Activated CD8-positive, alpha-beta memory T cell treated with anti-CD3 and anti-CD28 coated beads for 48 hours (primary cell): ENCODE measurements at places on chromosomes 6 and 20.
A peak's percentile ranks its signal among the peaks of the same experiment; 100 is the strongest.

- no peak for DNase-seq
Measured at GRCh38 chr6:48933136-48933535, 529.9 kb downstream of the MMUT start.

DNA sequence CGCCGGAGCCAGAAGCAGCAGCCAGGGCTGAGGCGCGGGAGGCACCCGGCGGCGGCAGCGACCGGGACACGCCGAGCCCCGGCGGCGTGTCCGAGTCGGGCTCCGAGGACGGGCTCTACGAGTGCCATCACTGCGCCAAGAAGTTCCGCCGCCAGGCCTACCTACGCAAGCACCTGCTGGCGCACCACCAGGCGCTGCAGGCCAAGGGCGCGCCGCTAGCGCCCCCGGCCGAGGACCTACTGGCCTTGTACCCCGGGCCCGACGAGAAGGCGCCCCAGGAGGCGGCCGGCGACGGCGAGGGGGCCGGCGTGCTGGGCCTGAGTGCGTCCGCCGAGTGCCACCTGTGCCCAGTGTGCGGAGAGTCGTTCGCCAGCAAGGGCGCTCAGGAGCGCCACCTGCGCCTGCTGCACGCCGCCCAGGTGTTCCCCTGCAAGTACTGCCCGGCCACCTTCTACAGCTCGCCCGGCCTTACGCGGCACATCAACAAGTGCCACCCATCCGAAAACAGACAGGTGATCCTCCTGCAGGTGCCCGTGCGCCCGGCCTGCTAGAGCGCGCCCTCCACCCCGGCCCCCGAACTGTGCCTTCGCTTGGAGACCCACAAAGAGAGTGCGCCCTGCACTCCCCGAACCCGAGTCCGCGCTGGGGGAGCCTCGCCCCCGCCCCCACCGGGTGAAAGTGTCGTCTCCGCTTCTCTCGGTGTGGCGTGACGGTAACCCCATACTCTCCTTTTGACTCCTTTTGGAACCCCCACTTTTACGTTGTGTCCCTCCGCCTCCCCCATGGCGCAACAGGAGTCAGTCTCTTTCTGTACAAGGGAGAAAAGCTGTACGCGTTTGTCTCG lies 1.6 kb downstream of the INSM1 start:
- no peak for DNase-seq

DNA sequence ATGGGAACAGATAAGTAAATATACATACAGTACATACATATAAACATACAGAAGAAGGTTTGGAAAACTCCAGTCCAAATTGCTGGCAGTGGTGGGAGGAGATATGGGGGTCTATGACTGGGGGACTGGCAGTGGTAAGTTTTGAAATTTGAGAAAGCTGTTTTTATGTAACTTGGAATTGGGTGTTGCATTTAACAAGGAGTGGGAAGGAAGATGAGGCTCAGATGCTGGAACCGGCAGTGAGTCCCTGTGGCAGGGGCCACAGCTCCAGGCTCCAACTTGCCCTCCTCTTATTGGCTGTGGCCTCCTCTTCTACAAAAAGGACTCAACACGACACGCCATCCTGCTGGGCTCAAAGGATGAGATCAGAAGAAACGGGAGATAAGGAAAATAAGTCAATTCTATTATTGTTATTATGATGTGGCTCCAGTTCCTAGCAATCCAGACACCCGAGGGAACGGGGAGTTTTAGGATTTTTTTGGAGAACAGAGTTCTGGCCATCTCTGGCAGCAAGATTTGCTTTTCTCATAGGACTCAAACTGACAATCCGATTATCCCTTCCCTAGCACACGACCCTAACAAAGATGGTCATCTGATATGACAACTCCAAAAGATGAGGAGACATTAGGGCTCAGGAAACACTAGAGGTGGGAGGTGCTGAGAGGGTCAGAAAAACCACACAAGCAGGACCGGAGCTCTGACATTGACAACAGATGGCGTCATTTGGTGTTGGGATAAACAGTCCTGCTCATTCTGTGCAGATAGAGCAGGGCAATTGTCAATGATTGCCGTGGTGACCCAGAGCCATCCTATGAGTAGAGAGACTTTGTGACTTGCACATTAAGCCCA lies 6.0 kb upstream of the TGM2 start:
- DNase-seq = no peak

DNA sequence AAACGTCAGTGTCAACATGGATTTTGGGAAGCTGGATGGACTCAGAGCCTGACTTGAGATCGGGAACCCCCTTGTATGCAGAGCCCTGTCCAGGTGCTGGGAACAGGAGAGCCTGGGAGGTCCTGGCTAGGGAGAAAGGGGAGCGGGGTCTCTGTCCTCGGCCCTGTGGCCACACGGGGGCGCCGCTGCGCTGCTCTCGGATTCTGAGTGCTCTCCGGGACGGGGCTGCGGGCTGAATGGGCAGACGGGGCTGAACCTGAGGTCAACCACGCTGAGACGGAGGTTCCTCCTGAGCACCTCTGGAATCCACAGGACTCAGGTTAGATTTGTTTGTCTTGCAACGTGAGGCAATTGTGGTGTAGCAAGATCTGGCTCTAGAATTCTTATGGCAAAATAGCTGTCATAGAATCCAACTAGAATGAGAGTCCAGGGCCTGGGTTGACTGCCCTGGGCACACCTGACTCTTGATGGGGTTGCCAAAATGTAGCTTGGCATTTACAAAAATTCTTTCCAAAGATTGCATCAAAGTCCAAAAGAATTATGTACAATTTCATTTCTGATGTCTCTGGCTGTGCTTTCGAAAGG lies 20.6 kb upstream of the HLA-F start:
- DNase-seq = peak; percentile 83

DNA sequence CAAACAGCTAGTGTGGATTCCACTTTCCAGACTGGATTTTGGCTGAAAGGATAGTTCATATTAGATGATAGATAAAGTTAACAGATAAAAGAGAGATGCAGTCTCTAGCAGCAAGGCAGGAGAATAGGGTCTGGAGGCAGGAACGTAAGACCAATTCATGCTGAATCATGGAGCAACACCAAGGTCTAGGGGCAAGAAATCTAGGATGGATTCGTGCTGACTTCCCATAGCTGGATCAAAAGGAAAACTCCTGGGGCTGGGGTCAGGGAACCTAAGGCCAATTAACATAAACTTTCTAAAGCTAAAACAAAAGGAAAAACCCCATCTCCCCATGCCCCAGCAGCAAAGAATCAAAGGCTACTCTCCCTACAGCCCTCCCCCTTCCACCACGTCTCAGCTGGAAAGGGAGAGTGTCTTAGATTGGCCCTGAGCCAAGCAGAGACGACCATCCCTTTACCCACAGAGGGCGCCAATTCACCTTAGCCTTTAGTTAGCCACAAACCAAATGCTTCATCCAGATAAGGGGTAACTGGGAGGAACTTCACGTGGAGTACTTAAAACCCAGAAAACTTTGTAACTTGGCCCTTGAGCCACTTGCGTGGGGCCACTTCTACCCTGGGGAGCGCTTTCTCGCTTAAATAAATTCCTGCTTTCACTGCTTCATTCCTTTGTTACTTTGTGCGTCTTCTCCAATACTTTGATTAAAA lies 7.6 kb downstream of the TREM1 start:
- peak; percentile 38 for DNase-seq

DNA sequence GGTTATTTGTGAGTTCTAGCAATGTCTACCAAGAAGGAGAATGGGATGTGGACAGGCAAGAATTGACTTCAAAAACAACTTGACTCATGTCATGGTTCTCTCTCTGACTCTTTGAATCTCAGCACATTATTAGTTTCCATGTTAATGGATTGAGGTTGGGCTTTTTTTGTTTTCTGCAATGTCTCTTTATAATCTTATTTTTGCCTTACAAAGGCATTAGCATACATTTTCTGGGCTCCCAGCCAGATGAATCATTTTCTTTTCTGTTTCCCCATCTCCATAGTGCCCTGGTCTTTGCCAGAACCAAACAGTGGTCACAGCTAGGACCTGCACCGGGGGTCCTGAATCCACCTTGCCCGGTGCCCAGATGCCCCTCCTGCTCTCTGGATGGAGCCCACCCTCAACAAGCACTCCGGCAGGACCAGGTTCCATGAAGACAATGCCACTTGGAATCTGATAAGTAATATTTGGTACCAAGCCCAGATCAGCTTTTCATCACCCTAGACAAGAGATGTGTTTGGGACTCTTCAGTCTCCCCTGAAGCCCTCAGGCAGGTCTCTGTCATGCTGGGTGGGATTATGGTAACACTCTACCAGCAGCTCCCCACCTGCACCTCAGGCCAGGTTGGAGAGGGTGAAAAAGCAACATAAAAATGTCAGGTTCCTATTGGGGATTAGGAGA lies 266.7 kb upstream of the SULF2 start:
- DNase-seq = no peak

GRCh38 chr6:131510094-131510493 lies 62.9 kb upstream of the ARG1 start:
- no peak for DNase-seq

- DNase-seq = no peak
Measured at GRCh38 chr6:68159433-68159832, 475.6 kb upstream of the ADGRB3 start.

GRCh38 chr20:23092861-23093495 lies 6.9 kb upstream of the CD93 start:
- DNase-seq = no peak

DNA sequence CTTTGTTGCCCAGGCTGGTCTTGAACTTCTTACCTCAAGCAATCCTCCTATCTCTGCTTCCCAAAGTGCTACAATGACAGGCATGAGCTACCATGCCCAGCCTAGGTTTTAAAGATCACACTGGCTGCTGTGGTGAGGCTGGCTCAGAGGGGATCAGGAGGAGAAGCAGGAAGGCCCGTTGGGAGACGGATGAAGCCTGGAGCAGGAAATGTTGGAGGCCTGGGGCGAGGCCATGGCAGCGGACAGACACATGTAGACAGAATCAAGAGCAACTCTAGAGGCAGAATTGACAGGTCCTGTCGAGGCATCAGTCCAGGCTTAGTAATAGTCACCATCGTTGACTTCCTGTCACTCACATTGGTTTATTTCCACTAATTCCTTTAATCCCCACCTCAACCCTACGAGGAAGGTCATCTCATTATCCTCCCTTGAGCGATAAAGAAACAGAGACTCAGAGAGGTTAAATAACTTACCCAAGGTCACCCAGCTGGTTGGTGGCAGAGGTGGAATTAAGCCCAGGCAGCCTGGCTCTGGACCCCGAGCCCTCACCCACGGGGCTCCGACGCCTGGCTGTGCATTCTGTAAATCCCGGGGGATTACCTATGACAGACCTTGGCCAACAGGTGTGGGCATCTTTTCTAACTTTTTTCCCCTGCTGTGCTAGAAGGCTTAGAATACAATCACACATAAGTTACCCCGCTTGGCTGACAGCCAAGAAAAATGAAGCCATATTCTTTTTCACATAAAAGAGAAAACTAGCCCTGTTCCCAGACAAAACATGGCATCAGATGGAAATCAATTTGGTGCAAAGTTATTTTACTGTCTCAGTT lies 113.4 kb downstream of the EYA2 start:
- no peak for DNase-seq

- no peak for DNase-seq
Measured at GRCh38 chr20:20492521-20493332, 124.8 kb downstream of the INSM1 start.

DNA sequence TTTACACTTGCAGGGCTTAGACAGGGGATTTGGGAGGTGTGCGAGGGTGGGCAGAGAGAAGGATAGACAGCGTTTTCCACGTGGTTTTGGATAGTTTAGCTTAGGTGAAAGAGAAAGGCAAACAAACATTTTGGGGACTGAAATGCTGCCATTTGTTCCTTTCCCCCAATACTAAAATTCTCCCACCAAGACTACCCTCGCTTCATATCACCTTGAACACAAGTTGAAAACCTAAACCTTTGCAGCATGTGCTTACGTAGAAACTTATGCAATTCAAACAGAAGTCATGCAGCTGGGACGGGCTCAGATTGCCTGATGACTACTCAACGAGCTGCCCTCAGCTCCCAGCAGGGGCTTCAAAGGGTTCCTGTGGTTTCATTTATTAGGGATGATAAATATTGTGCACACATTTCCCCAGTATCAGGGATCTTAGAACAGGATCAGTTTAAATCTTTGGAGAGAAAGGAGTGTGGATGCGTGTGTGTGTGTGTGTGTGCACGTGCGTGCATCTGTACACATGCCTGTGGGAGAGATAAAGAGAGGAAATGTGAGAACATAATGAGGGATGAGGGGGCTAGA lies 77.3 kb downstream of the SLC22A23 start:
- no peak for DNase-seq

GRCh38 chr6:3159805-3160781 lies 2.7 kb upstream of the TUBB2A start:
- no peak for DNase-seq

DNA sequence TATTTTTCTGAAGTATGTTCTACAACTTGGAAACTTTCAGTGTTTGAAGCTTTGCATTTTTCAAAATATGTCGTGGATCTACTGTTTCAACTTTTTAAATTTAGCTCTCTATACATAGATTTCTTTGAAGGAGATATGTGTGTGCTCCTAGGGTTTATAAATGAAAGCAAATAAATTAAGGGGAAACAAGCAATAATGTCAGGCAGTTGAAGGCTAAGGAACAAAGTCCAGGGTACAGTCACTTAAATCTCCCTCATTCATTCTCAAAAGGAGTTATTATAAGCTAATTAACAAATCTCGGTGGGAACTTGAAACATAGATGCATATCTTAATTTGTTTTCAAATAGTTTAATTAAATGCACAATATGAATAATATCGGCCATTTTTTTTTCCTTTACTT lies 79.4 kb downstream of the SAMD5 start:
- no peak for DNase-seq

- DNase-seq = no peak
Measured at GRCh38 chr20:4243071-4243470, 227.7 kb upstream of the RNF24 start.

DNA sequence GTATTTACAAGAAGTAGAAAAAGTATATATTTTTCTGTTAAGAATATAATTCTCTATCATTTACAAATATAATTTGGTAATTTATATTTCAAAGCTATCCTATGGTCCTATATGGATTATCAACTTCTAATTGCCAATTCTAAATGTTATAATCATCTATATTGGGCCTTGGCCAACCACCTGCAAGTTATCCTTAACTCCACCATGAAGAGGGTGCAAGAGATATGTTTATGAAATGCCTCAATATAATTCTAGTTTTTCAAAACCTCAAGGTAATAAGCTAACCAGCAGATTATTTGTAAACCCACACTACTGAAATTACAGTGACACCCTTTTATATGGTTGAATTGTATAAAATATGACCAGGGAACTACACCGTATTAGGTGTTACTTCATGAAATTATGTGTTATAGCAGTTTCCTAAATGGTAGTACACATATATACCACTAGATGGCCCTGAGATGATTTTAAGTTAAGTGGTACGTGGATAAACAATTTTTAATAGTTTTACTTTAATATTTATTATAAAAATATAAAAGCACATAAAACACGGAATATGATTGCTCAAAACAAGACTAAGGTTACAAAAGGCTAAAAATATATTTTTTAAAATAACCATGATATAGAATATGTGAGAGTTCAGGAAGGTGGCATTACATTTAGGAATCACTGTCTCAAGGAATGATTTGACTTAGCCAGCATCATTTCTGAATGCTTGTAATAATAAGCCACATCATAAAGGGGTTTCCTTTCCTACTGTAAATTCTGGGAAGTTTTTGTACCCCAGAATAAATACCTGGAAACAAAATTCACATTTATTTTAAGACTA lies 9.8 kb upstream of the PNISR start:
- DNase-seq = no peak
